ENCODE measurements at places on chromosomes 2 and 18. TPM values are rescaled to one million over a fixed set of nuclear protein-coding genes. Genes with fewer than 3 reads are reported as not detected.

PRKAG3 gene
- not detected for total RNA-seq

SLC30A3 gene
- 1.2 TPM for total RNA-seq

HS1BP3 gene
- total RNA-seq = 6.9 TPM

SP100 gene
- 5.4 TPM for total RNA-seq

LIMS3 gene
- 1.2 TPM for total RNA-seq

GCKR gene
- total RNA-seq = 0.49 TPM

ASIC4 gene
- total RNA-seq = 3.4 TPM

CNDP1 gene
- total RNA-seq = 0.49 TPM

GPAT2 gene
- total RNA-seq = 0.49 TPM

VIT gene
- not detected for total RNA-seq

HOXD1 gene
- not detected for total RNA-seq

LYPD1 gene
- total RNA-seq = 24.1 TPM

MTX2 gene
- 30.5 TPM for total RNA-seq

MSTN gene
- total RNA-seq = 2.5 TPM

KLHL29 gene
- total RNA-seq = 15.5 TPM

SLC19A3 gene
- 1.5 TPM for total RNA-seq

SLC23A3 gene
- total RNA-seq = not detected

GKN1 gene
- total RNA-seq = 2.0 TPM

Data from temporal lobe (tissue), 4 donors.